Stimulated activated CD8-positive, alpha-beta memory T cell treated with anti-CD3 and anti-CD28 coated beads, Interleukin-2, amount 100 ng/mL, for 48 hours (primary cell): ENCODE measurements at places on chromosomes 16 and 17.
A peak's percentile ranks its signal among the peaks of the same experiment; 100 is the strongest.

DNA sequence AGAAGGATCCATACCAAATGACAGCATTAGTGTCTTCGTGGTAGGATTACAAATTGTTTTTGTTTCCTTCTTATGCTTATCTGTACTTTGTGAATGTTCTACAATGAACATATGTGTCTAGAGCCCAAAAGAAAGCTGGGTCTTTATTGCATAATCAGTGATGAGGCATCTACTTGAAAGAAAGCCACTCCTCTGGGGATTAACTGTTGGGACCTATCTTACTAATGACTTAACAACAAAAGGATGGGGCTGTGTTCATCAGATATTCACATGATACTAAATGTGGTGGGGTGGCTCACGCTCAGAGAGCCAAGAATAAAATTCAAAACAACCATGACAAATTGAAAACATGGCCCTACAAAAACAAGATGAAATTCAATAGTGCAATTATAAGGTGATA lies 160.2 kb downstream of the RGS9 start:
- no peak for DNase-seq

DNA sequence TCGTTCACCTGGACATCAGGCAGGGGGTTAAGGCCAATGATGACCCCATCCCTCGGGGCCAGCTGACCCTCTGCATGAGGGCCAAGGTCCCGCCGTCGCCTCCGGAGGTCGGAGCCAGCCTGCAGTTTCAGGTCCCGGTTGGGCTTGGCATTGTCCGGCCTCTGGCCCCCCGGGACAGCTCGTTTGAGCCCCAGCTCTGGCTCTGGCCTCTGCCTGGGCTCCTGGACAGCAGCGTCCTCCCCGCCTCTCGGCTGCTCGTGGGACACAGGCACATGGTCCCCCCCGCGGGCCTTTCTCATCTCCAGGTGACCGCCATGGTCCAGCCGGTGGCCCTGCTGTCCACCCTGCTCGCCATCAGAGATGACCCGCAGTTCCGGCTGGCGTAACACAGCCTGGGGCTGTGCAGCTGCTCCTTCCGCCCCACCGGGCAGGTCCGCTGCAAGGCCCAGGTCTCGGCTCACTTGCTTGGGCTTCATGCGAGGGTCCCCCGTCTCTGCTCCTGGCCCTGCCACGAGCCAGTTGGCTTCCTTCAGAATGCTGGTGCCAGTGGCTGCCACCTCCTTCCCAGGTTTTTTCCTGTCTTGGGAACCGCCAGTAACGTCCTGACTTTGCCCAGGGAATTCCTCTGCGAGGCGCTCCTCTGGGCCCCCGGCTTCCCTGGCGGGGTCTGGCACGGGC lies 6.7 kb downstream of the NDUFAF8 start:
- no peak for DNase-seq

- no peak for DNase-seq
Measured at GRCh38 chr16:19860166-19861041, 24.2 kb downstream of the GPRC5B start.

GRCh38 chr16:64269756-64270155 lies 852.1 kb downstream of the CDH11 start:
- DNase-seq: no peak

DNA sequence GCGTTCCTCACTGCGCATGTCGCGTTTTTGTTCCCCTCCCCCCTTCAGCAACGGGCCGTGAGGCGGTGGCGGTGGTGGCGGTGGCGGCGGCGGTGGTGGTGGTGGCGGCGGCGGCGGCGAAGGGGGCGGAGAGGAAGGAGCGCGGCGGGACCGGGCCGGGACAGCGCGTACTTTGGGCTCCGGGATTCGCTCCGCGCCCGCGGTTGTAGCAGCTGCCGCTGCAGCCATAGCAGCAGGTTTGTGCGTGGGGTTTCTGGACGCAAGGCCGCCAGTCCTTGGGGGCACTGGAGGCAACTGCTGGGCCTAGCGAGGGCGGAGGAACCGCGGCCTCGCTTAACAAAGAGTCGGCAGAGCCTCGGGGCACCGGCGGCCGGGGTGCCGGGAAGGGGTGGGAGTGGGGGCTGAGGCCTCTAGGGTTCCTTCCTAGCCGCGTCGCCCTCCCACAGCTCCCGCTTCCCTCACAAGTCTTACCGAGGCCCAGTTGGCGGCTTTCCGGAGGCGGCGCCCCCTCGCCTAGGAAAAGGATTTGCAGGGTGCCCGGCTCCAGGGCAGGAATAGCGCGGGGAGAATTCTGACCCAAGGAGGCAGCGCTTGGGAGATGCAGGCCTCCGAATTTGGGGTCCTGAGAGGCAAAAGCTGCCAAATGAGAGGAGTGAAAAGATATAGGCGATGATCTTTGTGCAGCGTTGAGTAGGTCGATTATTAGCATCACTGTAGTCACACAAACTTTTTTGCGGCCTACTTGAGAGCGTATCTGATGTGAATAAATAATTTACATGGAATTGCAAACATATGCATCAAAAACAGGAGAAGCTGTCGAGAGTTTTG lies at the start of gene DDX42:
Gene DDX42, plus strand, starts transcription at position 30 of the 828 bp plus-strand sequence. CDS start 12,880 bp downstream, outside the sequence.
- DNase-seq: peak; percentile 85

DNA sequence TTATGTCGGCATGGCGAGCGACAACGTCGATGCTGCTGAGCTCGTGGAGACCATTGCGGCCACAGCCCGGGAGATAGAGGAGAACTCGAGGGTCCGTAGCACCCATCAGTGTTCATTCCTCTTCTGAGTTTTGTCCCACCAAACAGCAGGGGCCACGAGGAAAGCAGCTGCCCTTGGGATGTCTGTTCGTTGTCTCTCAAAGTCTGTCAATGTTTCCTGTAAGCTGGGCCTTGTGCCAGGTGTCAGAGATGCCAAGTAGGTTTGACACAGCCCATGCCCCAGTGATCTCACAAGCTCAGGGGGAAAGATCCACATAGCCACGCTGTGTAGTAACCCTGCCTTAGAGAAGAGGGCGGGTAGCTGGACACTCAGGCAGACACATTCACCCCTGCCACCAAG lies 22.6 kb downstream of the NTAN1 start:
- DNase-seq: no peak

DNA sequence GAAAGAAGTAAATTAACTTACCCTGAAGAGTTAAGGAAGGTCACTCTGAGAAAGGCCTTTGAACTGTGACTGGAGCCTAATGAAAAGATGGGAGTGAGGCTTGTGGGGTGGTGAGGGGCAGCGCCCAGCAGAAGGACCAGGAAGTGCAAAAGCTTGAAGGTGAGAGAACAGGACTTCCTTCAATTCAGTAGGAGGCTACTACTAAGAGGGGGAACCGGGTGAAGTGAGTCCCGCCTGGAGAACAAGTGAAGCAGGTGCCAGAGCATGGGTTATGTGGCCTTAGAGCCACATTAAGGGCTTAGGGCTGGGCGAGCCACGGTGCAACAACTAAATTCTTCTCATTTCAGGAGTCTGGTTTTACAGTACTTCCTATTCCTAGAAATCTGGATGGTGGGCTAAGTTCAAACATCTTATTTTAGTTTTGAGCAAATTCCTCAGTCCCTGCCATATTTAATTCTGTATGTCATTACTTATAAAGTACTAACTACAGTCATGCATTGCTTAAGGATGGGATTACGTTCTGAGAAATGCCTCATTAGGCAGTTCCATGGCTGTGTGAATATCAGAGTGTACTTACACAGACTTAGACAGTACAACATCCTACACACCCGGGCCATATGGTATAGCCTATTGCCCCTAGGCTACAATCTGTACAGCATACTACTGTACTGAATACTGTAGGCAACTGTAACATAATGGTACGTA lies 5.1 kb downstream of the CFAP20 start:
- DNase-seq: no peak
